ENCODE measurements at places on chromosomes 2 and 18. TPM values are rescaled to one million over a fixed set of nuclear protein-coding genes. Genes with fewer than 3 reads are reported as not detected.

REG3A gene
- 0.70 TPM for polyA plus RNA-seq

RND3 gene
- 4.2 TPM for polyA plus RNA-seq

DNA sequence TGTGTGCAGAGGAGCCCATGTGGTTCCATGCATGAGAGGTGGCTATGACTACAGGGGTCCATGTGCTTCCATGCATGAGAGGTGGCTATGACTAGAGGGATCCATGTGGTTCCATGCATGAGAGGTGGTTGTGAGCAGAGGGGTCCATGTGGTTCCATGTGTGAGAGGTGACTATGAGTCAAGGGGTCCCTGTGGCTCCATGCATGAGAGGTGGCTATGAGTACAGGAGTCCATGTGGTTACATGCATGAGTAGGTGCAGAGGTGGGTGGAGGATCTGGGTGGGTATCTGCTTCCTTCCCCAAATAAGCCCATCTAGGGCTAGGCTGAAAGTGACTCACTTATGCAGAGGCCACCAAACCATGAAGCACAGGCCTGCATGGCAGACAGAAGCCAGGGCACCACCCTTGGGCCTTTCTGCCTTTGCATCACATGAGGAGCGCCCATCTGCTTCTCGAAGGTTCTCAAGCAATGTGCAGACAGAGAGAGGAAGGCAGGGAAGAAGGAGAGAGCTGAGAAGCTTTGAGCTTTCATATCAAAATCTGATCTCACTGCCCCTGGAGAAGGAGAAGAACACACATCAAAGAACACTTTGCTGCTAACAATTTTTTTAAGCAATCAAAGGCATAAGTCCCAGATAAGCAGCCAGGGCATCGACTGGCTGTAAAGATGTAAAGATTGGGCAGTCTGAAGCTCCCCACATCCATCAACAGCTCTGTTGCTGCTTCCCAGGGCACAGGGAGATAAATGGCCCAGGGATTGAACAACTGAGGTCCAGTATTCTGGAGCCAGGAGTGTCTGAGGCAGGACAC is 137.6 kb downstream of the TNS1 start:
- DNase-seq, result no peak

DPYSL5 gene
- polyA plus RNA-seq, result 3.7 TPM

NTSR2 gene
- not detected for polyA plus RNA-seq

CTNNA2 gene
- 16.0 TPM for polyA plus RNA-seq

GRCh38 chr2:64644458-64645382 is 9.0 kb downstream of the SERTAD2 start:
- peak; percentile 84 for DNase-seq

GRCh38 chr18:37524498-37525261 is 40.9 kb downstream of the CELF4 start:
- no peak for DNase-seq

- DNase-seq, result no peak
These were observed 39.6 kb downstream of the MFSD6 start for GRCh38 chr2:190447766-190448165.

DNA sequence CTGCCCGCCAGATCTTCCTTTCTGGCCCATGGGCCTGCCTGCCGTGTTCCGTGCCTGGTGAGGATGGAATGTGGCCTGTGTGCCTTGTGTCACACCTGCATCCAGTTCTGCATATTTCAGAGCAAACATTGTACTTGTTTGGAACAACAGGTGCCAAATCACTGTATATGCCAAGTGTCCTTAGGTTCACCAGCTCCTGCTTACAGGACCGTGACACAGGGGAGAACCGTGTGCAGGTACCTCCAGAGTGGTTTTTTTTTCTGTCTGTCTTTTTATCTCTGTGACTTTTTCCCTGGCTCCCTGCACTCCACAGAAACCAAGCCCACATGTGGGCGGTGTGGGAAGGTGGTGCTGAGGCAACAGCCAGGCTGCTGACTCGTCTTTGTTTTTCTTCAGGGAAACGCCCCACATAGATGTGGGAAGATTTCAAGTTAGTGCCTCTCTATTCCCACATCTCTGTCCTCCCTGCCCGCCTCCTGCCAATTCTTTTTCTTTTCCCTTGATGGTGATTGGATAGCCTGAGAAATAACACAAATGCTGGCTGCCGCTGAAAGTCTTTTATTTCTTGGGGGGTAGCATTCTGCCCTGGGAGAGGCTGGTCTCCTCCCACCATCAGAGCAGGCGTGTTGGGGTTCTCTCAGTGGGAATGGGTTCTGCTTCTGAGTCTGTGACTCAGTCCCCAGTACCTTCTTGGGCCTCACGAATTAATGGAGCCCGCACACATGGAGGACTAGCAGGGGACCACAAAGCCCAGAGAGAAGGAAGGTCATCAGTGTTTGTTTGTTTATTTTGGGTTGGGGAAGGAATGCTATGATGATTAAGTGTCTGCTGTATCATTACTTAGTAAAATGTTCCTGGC is 21.4 kb downstream of the GRHL1 start:
- no peak for DNase-seq

SRD5A2 gene
- polyA plus RNA-seq, result not detected

- peak; percentile 66 for DNase-seq
These were observed 756.8 kb upstream of the KLHL29 start for GRCh38 chr2:22628221-22628620.

GCA gene
- 79.8 TPM for polyA plus RNA-seq

- DNase-seq, result no peak
These were observed 1248.9 kb upstream of the CHAC2 start for GRCh38 chr2:52518678-52519077.

HRH4 gene
- not detected for polyA plus RNA-seq

NETO1 gene
- 2.8 TPM for polyA plus RNA-seq

DNA sequence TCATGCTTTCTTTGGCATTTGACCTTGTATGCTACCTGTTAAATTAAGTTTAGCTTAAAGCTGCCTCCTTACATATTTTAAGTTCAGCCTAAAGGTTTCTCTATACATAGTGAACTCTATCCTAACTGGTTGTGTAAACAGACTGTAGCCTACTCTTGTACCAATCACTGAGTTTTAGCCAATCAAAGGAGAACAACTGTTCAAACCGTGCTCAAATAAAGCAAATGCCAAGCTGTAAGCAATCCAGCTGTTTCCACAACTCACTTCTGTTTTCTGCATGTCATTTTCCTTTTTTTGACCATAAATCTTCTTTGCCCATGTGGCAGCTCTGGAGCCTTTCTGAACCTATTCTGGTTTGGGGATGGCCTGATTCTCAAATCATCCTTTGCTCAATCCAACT is 1603.8 kb upstream of the ACVR2A start:
- DNase-seq, result no peak

DNA sequence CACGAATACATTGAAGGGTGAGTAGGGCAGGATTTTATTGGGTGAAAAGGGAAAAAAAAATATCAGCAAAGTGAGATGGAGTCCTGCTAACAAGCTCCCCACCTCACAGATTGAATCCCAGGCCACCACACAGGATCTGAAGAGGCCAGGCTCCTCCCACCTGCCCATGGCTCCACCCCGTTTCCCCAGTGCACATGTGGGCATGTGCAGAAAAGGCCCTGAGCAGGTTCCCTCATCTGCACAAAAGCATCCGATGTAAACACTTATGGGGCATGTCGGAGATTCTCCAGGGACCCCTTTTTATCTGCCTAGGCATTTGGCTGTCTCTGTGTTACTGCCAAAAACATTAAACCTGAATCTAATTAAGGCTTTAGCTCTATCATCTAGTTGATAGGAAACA is 35.2 kb downstream of the SKA1 start:
- no peak for DNase-seq

- no peak for DNase-seq
These were observed 53.2 kb upstream of the MAPRE3 start for GRCh38 chr2:26917135-26917836.

PRKAG3 gene
- polyA plus RNA-seq, result 0.12 TPM

DNA sequence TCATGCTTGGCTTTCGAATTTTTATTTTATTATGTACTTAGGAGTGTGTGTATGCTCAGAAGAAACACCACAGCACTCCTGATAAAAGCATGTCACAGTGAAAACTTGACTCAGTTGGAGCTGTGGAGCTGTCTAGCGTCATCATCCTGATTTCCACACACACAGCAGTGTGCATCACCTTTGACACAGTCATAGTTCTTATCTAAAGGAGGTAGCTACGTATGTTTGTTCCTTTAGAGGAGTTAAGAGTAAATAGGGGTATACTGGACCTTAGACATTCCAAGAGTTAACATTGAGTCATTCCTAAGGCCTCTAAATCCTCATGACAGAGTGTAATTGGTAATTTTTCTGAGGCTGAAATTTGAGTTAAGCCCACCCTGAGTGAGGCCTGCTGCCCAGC is 96.9 kb downstream of the PHLPP1 start:
- peak; percentile 70 for DNase-seq

- DNase-seq, result peak; percentile 29
These were observed 288.5 kb downstream of the SP3 start for GRCh38 chr2:173676647-173677046.

CCDC148 gene
- 2.1 TPM for polyA plus RNA-seq

- no peak for DNase-seq
These were observed 17.8 kb upstream of the DUSP19 start for GRCh38 chr2:183060571-183061231.

GRCh38 chr2:240561325-240561971 is 1.3 kb downstream of the DUSP28 start:
- peak; percentile 66 for DNase-seq

GALNT3 gene
- polyA plus RNA-seq, result not detected

- DNase-seq, result no peak
These were observed 21.6 kb upstream of the CACNB4 start for GRCh38 chr2:152120430-152120829.

PIEZO2 gene
- polyA plus RNA-seq, result 0.42 TPM

GRCh38 chr2:224523626-224524577 is 61.3 kb downstream of the CUL3 start:
- DNase-seq, result no peak

TTN gene
- polyA plus RNA-seq, result 1,208 TPM

- DNase-seq, result peak; percentile 56
These were observed 55.0 kb upstream of the DAPL1 start for GRCh38 chr2:158740127-158740526.

RAD51AP2 gene
- polyA plus RNA-seq, result not detected

GRCh38 chr2:218880859-218881594 is 375 bp downstream of the WNT10A start:
- no peak for DNase-seq

DNA sequence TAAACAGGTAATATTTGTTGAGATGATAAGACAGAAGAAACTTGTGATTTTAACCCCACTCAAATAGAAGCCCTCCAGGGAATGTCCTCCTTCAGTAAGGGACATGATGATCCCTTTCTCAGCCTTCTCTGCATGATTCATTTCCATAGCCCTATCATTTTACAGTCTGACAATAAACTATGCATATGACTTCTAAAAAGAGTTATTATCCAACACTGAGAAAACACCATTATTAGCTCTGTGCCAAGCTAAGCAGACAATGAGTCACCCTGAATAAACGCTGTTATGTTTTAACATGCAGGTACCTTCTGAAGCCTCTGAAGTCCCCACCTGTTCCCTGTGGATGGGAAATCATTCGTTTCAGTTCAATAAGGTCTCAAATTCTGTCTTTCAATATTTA is 54.7 kb downstream of the DTNB start:
- peak; percentile 50 for DNase-seq

GRCh38 chr2:64001382-64002101 is 17.7 kb downstream of the VPS54 start:
- DNase-seq, result no peak

GPR39 gene
- 7.7 TPM for polyA plus RNA-seq

TUBA3E gene
- polyA plus RNA-seq, result 0.70 TPM

Measured in cardiac muscle cell (in vitro differentiated cells and primary cell).